NCI-H2081 treated with DMSO at 0.1 percent for 48 hours (cell line): ENCODE measurements at places on chromosomes 5 and 9.

GRCh38 chr5:141681695-141682641 lies at the start of gene ARAP3:
ARAP3 (minus strand) TSS chr5:141682230; CDS start chr5:141680486, 1,744 bp downstream.
- DNase-seq = no peak

- DNase-seq = no peak
Measured at GRCh38 chr9:133731876-133732638, 6.1 kb downstream of the SARDH start.

DNA sequence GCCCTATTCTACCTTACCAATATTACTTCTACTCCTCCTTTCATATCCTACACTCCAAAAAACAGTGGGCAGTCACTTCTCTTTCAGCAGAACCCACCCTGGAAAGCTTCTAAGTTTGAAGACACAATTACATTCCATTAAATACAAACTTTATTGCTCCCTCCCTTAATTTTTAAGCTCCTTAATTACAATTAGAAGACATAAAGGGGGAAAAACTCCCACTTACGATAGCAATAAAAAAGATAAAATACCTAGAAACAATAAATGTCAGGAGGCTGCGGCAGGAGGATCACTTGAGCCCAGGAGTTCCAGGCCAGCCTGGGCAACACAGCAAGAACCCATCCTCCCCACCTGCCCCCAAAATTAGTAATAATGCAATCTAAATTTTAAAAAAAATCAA lies 9.6 kb downstream of the RNF145 start:
- DNase-seq = no peak

- no peak for DNase-seq
Measured at GRCh38 chr9:112868461-112868860, 22.2 kb downstream of the SLC46A2 start.

- no peak for DNase-seq
Measured at GRCh38 chr5:138241688-138242571, 28.8 kb upstream of the CDC23 start.

- DNase-seq = no peak
Measured at GRCh38 chr5:55052383-55052931, 28.4 kb downstream of the GZMK start.

- DNase-seq = no peak
Measured at GRCh38 chr5:134345996-134346395, 21.0 kb downstream of the CDKL3 start.

DNA sequence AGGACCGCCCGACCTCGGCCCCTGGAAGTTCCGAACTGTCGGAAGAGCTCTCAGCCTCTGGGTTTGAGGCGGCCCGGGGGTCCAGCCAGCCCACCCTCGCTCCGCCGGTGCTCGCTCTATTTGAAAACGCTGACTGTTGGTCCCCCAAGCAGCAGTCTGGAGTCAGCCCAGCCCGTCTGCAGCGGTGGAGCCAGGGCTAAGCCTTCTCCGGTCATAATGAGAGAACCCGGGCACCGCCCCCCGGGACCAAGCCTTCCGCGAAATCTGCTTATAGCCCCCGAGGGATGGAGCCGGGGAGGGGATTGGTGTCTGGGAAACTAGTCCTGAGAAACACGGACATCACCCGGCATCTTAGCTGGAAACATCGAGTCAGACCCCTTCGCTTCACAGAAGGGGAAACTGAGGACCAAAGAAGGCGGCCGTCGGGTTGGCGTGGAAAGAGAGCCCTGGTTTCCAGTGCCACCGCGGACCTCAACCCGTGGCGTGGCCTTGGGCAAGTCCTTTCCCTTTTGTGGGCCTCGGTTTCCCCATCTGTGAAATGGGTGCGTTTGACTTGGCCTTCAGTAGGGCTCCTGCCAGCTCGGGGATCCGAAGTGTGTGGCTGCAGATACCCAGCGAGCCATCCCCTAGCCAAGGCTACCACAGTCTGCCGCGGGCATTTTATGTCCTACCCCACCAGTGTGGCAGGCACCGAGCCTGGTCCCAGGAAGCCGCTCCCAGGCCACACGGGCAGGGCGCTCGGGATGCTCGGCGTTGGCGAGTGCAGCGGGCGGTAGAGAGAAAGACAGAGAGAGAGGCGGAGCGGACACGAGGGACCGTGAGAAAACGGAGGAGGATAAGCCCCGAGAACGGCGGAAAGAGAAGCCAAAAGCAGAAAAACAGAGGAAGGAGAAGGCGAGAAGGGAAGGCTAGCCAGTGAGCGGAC lies 857 bp downstream of the ADAM19 start:
- no peak for DNase-seq

DNA sequence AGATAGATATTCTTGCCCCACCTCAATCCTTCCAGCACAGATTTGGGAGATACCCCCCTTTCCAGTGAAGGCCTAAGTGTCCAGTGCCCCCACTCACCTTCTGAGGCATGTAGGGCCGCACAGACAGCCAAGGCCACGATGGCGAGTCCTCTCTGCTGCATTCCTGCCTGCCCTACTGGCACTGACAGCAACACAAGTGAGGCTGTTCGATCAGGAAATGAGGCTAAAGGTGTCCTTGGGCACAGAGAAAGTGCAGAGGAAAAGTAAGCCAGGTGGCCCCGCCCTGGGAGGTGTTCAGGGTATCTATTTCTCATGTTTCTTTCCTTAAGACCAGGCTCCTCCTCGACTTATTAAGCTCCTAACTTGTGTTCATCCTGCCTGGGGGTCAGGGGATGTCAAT lies at the start of gene CCL28:
TSS of gene CCL28 (minus strand) at position 236 of the 400 bp plus-strand sequence. CDS start at position 161, 75 bp downstream.
- no peak for DNase-seq

- no peak for DNase-seq
Measured at GRCh38 chr9:123164285-123164684, 104.1 kb downstream of the STRBP start.

GRCh38 chr5:102040326-102040725 lies 255.8 kb downstream of the SLCO4C1 start:
- no peak for DNase-seq

DNA sequence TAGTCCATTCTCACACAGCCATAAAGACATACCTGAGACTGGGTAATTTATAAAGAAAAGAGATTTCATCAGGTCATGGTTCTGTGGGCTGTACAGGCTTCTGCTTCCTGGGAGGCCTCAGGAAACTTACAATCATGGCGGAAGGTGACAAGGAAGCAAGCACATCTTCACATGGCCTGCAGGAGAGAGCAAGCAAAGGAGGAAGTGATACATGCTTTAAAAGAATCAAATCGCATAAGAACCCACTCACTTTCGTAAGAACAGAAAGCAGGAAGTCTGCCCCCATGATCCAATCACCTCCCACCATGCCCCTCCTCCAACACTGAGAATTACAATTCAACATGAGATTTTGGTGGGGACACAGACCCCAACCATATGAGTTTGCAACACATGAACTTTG lies 5.1 kb upstream of the FBXO38 start:
- no peak for DNase-seq

- DNase-seq = no peak
Measured at GRCh38 chr9:87579781-87580541, 82.3 kb downstream of the DAPK1 start.

DNA sequence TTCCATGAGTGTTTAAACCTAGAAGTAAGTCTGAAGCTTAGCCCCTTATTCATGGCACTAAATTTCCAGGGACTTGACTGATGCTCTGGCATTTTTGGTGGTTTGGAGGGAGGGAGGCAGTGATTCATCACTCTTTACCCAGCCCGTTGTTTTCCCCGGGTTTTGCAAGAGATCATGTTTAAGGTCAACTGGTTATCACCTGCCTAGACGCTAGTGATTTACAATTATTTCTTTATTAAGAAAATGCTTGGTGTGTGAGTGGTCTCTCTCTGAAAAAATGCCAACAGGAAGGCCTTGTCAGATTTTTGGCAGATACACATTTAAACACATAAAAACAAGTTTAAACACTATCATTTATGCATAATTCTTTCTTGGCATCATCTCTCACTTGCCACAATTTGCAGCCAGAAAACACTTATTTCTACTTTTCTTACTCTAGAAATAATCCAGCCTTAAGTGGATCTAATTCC lies 737.9 kb upstream of the ZNF608 start:
- peak; percentile 71 for DNase-seq

GRCh38 chr5:29114331-29114768 lies 2076.0 kb upstream of the CDH9 start:
- no peak for DNase-seq

DNA sequence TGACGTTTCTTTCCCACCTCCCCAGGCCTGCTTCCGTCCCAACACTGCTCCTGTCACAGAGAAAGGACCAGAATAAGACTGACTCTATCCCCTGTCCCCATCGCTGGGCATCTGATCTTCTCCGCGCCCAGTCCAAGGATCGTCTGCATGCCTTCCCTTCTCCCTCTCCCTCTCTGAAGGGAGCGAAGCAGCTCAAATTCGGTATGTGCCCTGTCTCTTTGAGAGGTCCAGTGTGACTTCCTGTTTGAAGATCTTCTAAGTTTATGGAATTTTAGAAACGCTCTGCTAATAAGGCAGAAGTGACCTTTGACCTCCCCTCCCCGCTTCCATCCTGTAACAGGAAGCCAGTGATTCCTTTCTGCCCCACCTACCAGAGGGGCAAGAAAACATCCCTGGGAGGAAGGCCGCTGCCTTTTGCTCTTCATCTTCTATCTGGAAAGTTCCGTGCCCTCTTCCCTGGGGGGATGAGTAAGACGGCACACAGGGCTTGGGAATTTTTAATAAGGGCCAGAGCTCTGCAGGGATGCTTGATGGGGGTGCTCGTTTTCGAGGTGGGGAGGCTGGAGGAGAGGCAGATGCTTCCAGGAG lies 40.7 kb upstream of the RNU6ATAC start:
- no peak for DNase-seq

DNA sequence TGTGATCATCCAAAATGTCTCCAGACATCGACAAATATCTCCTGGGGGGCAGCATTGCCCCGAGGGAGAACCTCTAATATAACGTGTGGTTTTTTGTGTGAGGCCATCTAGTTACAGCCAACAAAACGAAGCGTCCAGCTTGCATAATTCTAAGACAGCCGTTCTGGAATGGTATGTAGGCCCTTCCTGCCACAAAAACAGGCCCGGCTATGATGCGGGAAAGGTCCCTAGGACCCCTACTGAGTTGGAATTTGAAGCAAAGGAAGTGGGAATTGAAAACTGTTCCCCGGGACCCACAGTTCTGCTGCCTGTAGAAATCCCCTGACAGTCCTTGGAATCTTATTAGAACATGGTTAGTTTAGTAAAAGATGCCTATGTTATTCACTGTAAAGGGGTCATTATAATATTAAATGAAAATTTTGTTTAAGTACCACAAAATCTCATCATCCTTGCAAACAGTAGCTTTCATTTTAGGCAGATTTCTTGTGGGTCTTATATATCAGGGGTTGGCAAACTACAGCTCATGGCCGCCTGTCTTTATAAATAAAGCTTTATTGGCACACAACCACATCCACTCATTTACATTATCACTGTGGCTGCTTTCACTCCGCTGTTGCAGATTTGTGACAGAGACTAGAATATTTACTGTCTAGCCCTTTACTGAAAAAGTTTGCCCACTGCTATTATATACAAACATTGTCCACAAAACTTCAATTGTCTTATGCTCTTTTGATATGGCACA lies 70.7 kb downstream of the MSX2 start:
- no peak for DNase-seq

- no peak for DNase-seq
Measured at GRCh38 chr5:161409471-161409870, 137.1 kb downstream of the GABRB2 start.

DNA sequence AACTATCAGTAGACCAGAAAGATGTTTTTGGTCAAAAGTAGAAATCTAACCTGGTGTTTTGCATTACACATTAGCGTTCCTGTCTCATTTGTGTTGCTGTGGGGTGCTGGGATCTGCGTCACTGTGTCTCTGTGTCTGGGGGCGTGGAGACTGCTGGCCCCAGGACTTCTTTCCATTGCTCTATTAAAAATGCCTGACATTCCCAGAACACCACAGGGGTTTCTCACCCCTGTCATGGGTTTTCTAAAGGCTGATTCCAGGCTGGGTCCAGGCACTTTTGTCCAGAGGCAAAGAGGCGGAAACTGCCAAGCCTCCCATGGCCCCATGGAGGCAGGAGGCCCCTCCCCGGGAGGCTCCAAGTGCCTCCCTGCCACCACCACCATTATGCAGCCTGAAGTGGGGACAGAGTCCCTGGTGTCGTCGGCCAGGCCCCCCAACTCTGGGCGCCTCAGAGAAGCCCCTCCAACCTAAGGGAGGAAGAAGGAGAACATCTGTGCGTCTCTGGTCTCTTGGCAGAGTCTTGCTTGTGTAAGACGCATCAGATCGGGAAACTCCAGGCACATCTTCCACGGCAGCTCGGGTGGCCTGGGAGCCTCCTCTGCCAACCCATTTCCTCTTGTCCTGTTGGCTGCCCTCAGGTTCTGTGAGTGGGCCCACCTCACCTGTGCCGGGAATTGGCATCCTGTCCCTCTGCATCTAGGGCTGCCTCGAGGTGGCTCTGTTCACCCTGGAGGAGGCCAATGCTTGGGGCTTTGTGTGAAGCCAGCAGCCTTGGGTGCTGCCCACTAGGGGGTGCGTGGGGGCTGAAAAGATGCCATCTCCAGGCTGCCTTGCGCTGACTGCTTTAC lies 13.8 kb upstream of the PLEKHG4B start:
- no peak for DNase-seq

GRCh38 chr5:87069974-87070608 lies 197.6 kb upstream of the RASA1 start:
- DNase-seq = no peak

DNA sequence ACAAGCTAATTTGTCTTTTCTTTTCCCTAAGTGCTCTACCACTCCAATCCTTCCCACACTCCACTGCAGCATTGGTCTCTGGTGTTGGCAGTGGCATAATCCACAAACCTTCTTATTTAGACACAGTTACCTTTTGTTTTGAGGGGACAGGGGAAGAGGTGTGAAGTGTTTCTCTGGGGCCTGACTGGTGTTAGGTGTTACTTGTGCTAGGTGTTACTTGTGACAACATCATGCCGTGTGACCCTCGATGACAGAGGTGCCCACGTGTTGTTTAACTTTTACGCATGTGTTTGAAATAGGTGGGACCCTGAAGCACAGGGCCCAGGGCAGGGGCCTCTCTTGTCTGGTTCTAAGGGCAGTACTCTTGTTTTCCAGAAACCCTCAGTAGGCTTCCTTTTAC lies 70.5 kb upstream of the SPRY4 start:
- no peak for DNase-seq

DNA sequence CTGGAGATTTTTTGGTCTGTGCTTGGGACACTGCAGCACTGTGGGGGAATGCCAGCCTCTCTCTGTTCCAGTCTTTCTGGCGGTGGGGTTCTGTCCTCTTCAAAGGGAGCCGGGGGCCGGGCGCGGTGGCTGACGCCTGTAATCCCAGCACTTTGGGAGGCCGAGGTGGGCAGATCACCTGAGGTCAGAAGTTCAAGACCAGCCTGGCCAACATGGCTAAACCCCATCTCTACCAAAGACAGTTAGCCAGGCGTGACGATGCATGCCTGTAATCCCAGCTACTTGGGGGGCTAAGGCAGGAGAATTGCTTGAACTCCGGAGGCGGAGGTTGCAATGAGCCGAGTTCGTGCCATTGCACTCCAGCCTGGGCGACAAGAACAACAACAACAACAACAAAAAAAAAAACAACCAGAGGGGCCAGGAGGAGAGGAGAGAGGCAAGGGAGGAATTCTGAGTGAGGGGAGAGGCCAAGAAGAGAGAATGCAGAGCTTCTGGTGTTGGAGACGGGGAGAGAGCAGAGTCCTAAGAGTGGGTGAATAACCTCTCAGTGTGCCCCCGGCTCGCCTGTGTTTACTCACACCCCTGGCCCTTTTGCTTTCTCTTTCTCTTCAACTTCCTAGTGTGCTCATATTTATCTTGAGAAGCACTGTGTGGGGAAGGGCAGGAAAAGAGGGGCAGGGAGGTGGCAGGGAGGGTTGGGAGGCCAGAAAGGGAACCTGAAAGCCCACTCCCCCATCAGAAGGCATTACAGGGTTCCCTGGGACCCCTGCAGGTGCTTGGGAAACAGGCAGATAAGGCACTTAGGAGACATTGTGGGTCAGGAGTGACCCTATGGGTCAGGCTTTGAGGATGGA lies 3.2 kb upstream of the SET start:
- no peak for DNase-seq
